ENCODE measurements at places on chromosomes 12 and 14.
A peak's percentile ranks its signal among the peaks of the same experiment; 100 is the strongest.

DNA sequence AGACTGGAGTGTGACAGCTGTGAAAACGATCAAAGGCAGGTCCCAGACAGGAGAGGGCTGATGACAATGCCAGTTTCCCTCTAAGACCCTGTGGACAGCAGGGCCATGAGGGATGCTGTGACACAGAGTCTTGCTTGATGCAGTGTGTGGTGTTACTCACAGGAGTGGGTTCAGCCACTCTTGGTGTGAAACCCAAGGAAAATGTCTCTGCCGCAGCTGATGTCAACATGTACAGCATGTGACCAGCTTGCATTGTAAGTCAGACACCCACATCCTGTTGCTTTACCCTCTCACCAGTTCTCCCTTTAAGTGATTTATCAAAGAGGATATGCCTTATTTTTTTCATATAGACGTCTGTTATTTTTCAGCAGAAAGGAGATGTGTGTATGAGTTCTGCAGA lies 268.6 kb downstream of the BTG1 start:
- DNase-seq = peak; percentile 83

- DNase-seq = no peak
Measured at GRCh38 chr14:52328276-52328675, 14.2 kb downstream of the PTGER2 start.

GRCh38 chr14:65170768-65171507 lies 68.6 kb upstream of the MAX start:
- DNase-seq = peak; percentile 74

DNA sequence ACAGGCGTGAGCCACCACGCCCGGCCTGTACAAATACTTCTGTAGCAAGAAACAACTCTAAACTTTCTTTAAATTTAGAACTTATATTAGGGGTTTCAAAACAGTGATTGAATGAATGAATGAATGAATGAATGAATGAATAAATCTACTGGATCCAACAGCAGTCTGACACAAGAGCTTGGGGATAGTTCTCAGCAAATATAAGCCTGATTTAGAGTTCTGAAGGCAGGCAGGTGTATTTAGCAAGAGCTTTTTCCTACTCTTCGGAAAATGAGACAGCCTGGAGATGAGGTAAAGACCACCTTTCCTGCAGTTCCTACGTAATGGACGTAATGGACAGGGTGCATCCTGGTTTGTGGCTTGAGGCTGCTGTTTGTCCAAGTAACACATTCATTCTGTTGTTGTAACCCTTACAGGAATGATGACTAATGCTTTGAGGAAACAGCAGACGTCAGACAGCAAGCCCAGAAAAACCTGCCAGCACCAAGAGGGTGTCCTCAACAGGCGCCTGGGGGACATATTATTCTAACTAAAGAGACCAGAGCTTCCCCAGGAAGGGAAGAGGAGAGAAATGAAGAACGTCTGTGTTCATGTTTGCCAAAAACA lies 277.4 kb upstream of the SOX5 start:
- DNase-seq = no peak

DNA sequence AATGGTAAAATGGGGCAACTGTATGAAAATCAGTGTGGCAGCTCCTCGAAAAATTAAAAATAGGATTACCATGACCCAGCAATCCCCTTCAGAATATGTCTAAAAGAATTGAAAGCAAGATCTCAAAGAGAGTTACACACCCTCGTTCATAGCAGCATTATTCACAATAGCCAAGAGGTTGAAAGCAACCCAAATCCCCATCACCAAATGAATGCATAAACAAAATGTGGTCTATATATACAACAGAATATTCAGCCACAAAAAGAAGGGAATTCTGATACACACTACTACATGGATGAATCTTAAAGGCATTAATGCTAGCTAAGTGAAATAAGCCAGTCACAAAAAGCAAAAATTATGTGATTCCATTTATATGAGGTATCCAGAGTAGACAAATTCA lies 27.2 kb downstream of the RAD52 start:
- no peak for DNase-seq

- DNase-seq = no peak
Measured at GRCh38 chr12:90061809-90062208, 353.2 kb upstream of the ATP2B1 start.

DNA sequence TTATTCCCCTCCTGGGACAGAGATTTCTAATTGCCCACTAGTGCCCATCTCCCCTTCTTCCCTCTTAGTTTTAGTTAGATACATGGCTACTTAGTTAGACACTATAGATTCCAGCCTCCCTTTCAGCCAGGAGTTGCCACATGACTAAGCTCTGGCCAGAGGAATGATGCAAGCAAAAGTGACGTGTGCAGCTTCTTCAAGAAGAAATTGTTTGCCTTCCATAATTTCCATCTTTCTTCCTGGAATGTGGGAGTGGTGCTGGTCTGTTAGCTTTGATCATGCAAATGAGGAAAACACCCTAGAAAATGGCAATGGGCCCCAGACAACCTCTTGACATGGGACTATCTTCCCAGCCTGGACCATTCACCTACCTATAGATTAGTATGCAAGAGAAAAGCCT lies 21.4 kb downstream of the CCDC177 start:
- DNase-seq = no peak

- DNase-seq = no peak
Measured at GRCh38 chr12:42125388-42125767, 19.3 kb downstream of the GXYLT1 start.

GRCh38 chr14:50020799-50021198 lies 95.6 kb downstream of the VCPKMT start:
- DNase-seq = no peak

- DNase-seq = no peak
Measured at GRCh38 chr12:2309647-2310046, 256.9 kb downstream of the CACNA1C start.

DNA sequence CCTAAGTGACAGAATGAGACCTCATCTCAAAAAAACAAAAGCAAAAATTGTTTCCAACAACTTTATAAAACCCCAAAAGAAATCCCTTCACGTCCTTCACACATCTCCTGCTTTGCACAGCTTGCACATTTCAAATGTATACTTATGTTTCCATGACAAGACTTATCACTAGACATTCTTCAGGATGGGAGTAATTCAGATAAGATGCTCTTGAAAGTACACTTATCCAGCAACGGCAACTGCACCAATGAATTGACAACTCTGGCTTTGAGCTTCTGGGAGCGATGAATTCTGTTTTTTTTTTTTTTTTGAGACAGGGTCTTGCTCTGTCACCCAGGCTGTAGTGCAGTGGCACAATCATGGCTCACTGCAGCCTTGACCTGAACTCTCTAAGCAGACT lies 30.8 kb upstream of the AKAP5 start:
- DNase-seq = no peak

DNA sequence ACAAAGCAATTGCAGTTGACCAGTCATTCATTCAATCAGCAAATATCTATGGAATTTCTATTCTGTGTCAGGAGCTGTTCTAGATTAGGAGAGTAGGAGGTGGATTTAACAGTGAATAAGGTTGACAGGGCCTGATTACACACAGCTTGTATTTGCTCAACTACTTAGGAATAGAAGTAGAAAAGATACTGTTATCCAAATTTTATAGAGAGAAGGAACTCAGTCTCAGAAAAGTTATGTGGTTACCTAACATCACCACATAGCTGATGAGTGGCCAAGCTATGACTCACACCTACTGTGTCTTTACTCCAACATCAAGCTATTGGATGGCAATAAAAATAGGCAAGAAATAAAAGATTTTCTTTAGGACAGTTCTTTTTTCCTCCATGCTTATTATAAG lies 374.8 kb downstream of the RMST start:
- DNase-seq = no peak

DNA sequence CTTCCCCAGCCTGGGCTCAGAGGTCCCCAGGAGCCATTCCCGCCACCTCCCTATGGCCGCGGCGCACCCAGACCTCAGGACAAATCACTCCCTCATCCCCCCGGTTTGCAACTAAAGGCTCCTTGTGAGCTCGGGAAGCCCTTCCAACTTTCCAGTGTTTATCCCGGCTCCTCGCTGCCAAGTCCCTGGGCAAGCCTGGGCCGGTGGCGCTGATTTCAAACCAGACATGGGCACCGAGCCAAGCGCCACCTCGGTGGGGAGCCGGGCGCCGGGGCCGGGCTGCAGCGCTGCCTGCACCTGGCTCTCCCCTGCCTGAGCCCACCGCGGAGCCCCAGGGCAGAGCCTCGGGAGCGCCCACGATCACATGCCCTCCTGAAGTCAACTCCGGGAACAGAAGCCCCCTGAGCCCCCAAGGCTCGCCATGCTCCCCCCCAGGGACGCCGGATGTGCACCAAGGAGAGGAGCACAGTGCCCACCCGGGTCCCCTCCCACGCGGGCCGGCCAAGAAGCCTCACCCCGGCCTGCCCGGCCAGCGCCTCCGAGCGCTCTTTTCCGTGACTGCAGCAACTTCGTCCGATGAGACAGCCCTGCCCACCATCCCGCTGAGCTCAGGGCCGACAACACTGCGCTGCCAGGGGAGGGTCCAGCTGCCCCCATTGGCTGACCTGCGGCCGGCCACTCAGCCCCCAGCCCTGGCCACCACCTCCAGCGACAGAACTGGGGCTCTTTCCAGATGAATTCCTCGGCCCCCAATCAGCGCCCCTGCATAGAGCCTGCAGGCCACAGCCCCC lies 50.0 kb downstream of the NCOR2 start:
- no peak for DNase-seq

DNA sequence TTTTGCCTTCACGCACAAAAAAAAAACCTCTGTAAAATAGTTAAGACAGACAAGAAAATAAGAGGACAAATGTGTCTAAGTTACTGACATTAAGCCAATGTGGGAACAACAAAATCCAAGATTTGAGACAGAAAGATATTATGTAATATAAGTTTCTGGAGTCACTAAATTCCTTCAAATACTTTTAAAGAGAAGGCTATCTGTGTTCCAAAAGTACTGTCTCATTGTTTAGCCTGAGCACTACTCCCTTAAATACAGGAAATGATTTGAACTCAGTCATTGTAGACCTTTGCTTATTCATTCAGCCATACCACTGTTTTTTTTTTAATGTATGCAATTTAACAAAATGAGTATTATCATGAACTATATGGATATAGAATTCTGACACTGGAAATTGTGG lies 82.7 kb upstream of the KITLG start:
- DNase-seq = no peak

DNA sequence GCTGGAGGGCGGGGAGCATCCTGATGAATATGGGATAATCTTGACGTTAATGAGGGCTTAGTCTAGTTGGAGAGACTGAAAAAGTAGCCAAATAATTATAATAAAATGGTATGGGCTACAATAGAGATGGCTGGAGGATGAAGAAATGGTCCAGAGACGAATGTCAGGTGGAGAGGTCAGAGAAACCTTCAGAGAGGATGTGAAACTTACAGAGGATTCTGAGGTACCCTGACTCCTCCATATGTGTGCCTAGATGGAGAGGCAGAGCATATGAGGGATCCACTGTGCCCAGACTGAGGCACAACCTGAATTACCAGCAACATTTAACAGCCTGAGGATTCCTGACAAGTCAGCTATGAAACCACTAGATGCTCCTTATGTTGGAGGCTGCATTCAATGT lies 417.0 kb downstream of the ATP23 start:
- no peak for DNase-seq

DNA sequence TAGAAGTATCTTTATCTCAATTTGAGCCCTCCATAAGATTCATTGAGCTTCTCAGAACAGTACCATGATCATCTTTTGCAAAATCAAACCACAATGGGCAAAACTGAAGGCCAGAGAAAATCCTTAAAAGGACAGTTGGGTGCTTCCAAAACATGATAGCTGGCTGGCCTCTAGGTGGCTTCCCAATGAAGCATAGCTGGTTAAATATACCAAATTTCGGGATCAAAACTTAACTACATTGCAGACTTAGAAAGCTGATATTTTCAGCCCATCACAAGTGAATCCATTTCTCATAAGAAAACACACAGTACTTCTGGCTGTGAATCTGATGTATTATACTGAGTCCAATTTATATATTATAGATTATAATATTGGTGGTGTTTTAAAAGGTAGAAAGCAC lies 15.3 kb upstream of the PIK3C2G start:
- no peak for DNase-seq

DNA sequence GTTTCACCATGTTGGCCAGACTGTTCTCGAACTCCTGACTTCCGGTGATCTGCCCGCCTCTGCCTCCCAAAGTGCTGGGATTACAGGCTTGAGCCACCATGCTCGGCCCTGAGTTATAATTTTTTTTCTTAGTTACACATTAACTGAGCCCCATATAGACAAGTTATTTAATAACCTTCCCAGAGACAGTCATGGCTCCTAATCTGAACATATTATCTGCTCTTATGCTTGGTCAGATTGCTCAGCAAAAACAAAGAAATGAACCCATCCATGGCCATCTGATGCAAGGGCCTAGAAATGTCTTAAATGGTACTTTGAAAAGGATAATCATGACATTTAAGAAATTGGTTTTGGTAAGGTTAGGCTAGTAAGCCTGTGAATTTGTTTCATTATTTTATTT lies 13.0 kb downstream of the SAMD15 start:
- no peak for DNase-seq

DNA sequence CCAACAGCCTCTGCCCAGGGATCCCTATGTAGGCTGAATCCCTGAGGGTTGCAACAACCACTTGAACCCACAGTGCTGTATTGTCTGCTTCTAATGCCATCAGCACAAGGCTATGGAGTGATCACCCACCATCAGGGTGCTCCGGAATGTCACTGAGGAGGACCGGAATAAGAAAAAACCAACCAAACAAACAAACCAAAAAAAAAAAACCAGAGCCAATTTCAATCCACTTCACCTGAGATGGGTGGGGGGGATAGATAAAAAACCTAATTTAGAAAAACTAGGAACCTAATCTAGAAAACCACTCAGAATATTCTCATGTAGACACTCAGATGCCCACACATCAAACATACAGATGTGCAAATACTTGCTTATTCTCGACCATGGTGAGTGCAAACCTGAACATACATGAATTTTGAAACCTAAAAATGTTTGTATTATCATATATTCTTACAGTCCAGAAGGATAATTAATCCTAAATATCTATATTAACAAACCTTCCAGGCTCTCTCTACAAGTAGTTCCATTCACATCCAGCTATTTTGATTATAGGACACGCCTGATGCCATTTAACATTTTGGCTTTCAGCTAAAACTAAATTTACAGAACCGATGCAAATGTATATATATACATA lies 3.7 kb downstream of the TBX5 start:
- DNase-seq = no peak

DNA sequence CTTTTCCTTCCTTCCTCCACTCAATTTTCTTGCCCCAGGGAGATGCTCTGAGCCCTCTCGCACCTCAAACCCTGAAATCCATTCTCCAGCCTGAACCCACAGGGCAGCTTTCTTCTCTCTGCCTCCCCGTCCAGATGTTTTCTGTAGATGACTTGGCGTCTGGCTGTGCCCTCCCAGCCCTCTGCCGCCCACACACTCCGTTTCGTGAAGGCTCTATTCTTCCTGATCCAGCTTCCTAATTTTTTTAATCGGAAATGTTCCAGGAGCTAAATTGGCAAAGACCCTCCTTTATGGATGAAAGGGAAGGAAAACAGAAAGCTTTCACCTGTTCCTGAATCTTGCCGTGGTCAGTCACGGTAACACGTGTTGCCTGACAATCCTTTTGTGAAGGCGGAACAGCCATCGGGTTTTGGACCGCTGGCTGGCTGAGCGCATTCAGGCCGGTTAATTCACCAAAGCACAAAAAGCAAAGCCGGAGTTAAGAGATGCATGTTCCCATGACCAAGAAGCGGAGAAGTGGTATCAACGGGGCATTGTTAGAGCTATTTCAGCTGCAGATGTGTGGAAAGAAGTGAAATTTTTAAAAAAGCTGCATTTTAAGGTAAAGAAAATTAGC lies 70.2 kb upstream of the FBRSL1 start:
- DNase-seq = no peak

GRCh38 chr12:6782850-6783566 lies 6.3 kb upstream of the CD4 start:
- DNase-seq = no peak

Measured in activated CD8-positive, alpha-beta memory T cell treated with anti-CD3 and anti-CD28 coated beads for 24 hours (primary cell).